K562 (cell line): ENCODE measurements at places on chromosomes 16 and 17. TPM values are rescaled to one million over a fixed set of nuclear protein-coding genes. Genes with fewer than 3 reads are reported as not detected.

The SLFN14 gene
- polyA plus RNA-seq: 2.6 and 3.1 TPM in 2 replicates

The LGALS9B gene
- not detected in 2 replicates for polyA plus RNA-seq

The FNDC8 gene
- polyA plus RNA-seq: not detected in 2 replicates

The SLC16A6 gene
- polyA plus RNA-seq: 0.07 and 0.15 TPM in 2 replicates

The PSMC3IP gene
- 64.0 and 65.6 TPM in 2 replicates for polyA plus RNA-seq

The CNGB1 gene
- polyA plus RNA-seq: not detected in 2 replicates

The INCA1 gene
- not detected in 2 replicates for polyA plus RNA-seq

The GAS7 gene
- not detected in 2 replicates for polyA plus RNA-seq

DNA sequence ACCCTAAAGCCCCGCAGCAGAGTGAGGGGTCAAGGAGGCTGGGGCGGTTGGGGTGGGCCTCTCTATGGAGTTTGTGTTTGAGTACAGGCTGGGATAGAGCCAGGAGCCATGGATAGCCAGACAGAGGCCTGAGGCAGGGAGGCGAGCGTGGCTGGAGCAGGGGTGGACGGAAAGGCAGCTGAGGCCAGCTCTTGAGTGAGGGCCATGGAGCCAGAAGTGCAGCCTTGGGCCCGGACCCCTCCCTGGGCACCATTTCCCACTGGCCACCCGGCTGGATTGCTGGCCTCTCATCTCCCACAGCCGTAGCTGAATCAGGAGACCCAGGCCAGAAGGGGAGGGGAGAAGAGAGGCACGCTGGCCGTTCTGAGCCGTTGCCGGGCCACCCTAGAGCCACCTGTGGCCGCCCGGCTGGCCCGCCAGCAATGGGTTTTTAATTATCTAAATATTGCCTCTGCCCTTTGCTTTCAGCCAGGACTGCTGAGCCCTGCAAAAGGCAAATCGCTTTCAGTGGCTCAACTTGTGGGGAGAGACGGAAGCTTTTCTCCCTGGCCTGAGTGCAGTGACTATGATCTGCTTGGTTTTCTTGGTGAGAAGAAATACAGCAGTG is 75.2 kb upstream of the GSE1 start:
- H3K4me3 ChIP-seq: no peak overlapping the region
- H3K27me3 ChIP-seq: no peaks in the 10 kb centered on the region
- no peak overlapping the region for H3K27ac ChIP-seq
- H3K36me3 ChIP-seq: peaks cover 15% of the 10 kb centered on the region; the same call in 2 of the 3 replicates
- no peak for DNase-seq
- peaks cover 71% of the 10 kb centered on the region for H3K4me1 ChIP-seq

DNA sequence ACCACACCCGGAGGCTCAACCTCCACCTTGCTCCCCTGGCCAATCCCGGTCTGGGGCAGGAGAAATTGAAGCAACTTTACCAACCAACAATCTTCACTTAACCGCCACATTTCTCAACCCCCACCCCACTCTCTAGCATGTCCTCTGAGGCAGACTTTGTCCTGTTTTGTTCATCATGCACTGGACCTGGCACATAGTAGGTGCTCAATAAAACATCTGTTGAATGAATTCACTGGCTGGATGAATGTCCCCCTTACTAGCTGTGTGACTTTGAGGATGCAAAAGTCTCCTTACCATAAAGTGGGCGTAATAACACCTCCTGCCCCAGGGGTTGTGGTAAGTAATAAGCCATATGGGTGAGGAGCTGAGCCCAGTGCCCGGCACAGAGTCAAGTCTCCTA is 5.8 kb downstream of the SPPL2C start:
- DNase-seq: no peak
- no peaks in the 10 kb centered on the region for H3K36me3 ChIP-seq
- H3K4me1 ChIP-seq: no peaks in the 10 kb centered on the region; the same call in 2 of the 3 replicates
- H3K4me3 ChIP-seq: no peak overlapping the region
- no peak overlapping the region for H3K27ac ChIP-seq

DNA sequence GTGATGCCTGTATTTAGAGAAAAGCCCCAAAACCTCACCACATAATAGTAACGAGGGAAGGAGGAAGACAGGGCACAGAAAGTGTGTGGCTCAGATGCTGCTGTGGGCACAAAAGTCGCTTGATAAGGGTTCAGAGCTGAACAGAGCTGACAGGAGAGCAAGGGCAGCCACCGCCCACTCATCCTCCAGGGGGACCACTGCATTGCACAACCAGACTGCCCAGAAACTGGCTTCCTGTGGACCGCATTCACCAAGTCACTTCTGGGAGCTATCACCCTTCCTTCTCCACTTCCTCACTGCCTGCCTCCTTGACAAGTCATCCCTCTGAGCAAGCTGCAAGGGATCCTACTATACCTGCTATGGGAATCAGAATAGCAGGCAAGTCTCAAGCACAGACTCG is 512.4 kb upstream of the CDH11 start:
- H3K27me3 ChIP-seq: no peaks in the 10 kb centered on the region
- H3K36me3 ChIP-seq: no peaks in the 10 kb centered on the region
- DNase-seq: no peak
- no peaks in the 10 kb centered on the region for H3K4me1 ChIP-seq
- H3K27ac ChIP-seq: no peak overlapping the region
- no peak overlapping the region for H3K4me3 ChIP-seq

- H3K27me3 ChIP-seq: no peaks in the 10 kb centered on the region
- H3K36me3 ChIP-seq: no peaks in the 10 kb centered on the region; the same call in 2 of the 3 replicates
- H3K4me3 ChIP-seq: no peak overlapping the region
- peak overlapping the region; percentile 89 for H3K27ac ChIP-seq
- DNase-seq: no peak
Measured at GRCh38 chr16:71493213-71493612, 4.1 kb upstream of the ZNF19 start.

DNA sequence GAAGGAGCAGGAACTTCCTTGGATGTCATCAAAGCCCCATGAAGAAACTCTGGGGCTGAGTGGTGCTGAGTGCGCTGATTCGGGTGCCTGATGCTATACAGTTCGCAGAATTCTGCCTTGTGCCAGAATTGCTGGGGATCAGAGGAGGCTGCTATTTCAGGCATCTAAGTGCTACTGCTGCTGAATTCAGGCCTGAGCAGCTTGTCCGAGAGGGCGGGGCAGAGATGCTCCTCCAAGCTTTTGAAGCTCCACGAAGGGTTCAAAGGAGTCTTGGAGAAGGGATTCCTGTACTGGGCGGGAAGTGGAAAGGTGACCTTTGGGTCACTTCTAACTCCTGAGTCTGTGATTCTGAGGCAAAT is 227.8 kb downstream of the CCDC182 start:
- no peak overlapping the region for H3K4me3 ChIP-seq
- no peak overlapping the region for H3K27ac ChIP-seq
- peaks cover 5% of the 10 kb centered on the region; the same call in 1 of the 2 replicates for H3K4me1 ChIP-seq
- H3K27me3 ChIP-seq: no peaks in the 10 kb centered on the region
- no peaks in the 10 kb centered on the region for H3K36me3 ChIP-seq

DNA sequence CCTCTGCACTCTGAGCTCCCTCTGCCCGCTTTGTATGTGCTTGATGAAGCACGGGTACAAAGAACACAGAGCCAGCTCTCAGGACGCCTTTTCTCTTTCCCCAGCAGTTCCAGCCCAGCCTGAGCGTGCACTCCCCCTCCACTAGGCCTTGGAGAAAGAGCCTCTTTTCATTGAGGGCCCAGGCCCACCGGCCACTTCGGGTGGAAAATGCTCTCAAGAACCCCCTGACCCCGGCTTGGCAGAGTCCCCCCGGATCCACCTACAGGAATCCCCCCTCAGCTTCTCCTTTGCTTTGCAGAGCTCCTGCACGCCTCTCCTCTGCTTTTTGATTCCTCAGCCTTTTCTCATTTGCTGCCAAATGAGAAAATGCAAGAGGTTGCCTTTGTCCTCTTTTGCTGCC is 30.2 kb downstream of the MRC2 start:
- peaks cover 10% of the 10 kb centered on the region; the same call in 1 of the 2 replicates for H3K27me3 ChIP-seq
- no peak overlapping the region for H3K4me3 ChIP-seq
- no peaks in the 10 kb centered on the region for H3K36me3 ChIP-seq
- DNase-seq: no peak
- no peak overlapping the region for H3K27ac ChIP-seq

DNA sequence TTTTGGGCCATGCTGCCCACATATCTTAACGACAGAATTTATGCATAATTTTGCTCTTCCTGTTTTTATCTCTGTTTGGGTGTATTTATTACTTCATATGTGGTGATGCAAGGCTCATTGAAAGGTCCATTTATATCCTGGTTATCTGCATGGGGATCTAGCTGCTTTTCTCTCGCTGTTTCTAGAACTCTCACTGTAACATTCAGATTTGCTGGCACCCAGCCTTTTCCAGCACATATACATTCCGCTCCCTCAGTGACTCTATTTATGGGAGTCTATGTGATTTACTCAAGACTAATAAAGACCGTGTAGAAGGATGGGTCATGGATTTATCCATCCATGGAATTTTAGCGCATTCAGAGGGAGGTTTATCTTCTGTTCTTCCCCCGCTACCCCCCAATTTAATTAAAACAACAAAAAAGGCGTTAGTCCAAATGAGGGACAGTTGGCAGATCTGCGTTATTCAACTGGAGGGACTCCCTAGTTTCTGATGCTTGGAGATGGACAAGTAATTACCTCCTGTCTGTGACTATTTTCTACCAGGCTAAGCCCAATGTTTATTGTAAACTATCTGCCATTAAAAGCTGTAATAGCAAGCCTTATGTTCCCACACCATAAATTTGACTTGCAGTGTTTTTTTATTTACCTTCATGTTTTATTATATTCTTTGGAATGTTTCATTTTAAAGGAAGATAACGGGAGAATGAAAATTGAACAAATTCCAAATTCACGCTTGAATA is 19.8 kb upstream of the MARCHF10 start:
- H3K27me3 ChIP-seq: peaks cover 17% of the 10 kb centered on the region
- no peak overlapping the region for H3K27ac ChIP-seq
- no peaks in the 10 kb centered on the region for H3K36me3 ChIP-seq

- H3K27me3 ChIP-seq: no peaks in the 10 kb centered on the region
- peaks cover 23% of the 10 kb centered on the region for H3K36me3 ChIP-seq
- H3K27ac ChIP-seq: no peak overlapping the region
- DNase-seq: no peak
- no peak overlapping the region for H3K4me3 ChIP-seq
- no peaks in the 10 kb centered on the region for H3K4me1 ChIP-seq
Measured at GRCh38 chr16:48318630-48319029, 66.6 kb downstream of the SIAH1 start.

GRCh38 chr16:85867189-85867588 is 31.8 kb upstream of the IRF8 start:
- no peak overlapping the region for H3K4me3 ChIP-seq
- H3K36me3 ChIP-seq: no peaks in the 10 kb centered on the region
- peaks cover 6% of the 10 kb centered on the region; the same call in 2 of the 3 replicates for H3K27me3 ChIP-seq
- DNase-seq: no peak

- no peaks in the 10 kb centered on the region; the same call in 1 of the 2 replicates for H3K27me3 ChIP-seq
- H3K36me3 ChIP-seq: no peaks in the 10 kb centered on the region
- no peaks in the 10 kb centered on the region for H3K4me1 ChIP-seq
Measured at GRCh38 chr17:46003907-46004748, 5.1 kb downstream of the STH start.

- no peak overlapping the region for H3K27ac ChIP-seq
- no peak for DNase-seq
- no peaks in the 10 kb centered on the region for H3K36me3 ChIP-seq
- 0 out of 3 replicates have a peak, but pooled peaks cover 2% of the 10 kb centered on the region for H3K27me3 ChIP-seq
Measured at GRCh38 chr16:82192665-82193064, 22.6 kb upstream of the MPHOSPH6 start.

- H3K27me3 ChIP-seq: no peaks in the 10 kb centered on the region; the same call in none of the 2 replicates
- H3K4me3 ChIP-seq: no peak overlapping the region
- DNase-seq: no peak
- H3K27ac ChIP-seq: no peak overlapping the region
Measured at GRCh38 chr17:14451729-14452191, 150.9 kb downstream of the HS3ST3B1 start.

- H3K27me3 ChIP-seq: no peaks in the 10 kb centered on the region
- no peak overlapping the region for H3K4me3 ChIP-seq
- DNase-seq: no peak
- H3K36me3 ChIP-seq: peaks cover 36% of the 10 kb centered on the region; the same call in 2 of the 3 replicates
Measured at GRCh38 chr17:59859444-59860025, 33.2 kb downstream of the TUBD1 start.

DNA sequence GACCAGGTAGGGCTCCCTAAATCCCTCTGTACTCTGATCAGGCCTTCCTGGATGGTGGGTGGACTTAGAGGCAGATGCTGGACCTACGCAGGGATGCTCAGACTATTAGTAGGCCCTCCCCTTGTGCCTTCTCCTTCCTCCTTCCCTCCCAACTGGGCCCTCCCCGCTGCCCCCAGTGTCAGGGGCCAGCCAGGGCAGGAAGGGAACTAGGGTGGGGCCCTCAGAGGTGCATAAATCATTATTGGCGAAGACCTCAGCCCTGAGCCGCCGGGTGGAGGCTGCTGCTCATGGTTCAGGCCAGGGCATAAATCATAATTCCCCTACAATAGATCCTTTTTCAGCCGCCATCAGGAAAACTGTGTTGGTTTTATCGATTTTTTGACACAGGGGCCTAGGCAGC is 81.4 kb downstream of the MRM1 start:
- no peaks in the 10 kb centered on the region for H3K4me1 ChIP-seq
- H3K4me3 ChIP-seq: no peak overlapping the region
- peak; percentile 27 for DNase-seq
- H3K27ac ChIP-seq: no peak overlapping the region
- peaks cover 42% of the 10 kb centered on the region for H3K27me3 ChIP-seq

- no peaks in the 10 kb centered on the region for H3K4me1 ChIP-seq
- H3K36me3 ChIP-seq: peaks cover 90% of the 10 kb centered on the region
- DNase-seq: no peak
- no peak overlapping the region for H3K27ac ChIP-seq
Measured at GRCh38 chr16:1639282-1639681, 27.1 kb downstream of the CRAMP1 start.

DNA sequence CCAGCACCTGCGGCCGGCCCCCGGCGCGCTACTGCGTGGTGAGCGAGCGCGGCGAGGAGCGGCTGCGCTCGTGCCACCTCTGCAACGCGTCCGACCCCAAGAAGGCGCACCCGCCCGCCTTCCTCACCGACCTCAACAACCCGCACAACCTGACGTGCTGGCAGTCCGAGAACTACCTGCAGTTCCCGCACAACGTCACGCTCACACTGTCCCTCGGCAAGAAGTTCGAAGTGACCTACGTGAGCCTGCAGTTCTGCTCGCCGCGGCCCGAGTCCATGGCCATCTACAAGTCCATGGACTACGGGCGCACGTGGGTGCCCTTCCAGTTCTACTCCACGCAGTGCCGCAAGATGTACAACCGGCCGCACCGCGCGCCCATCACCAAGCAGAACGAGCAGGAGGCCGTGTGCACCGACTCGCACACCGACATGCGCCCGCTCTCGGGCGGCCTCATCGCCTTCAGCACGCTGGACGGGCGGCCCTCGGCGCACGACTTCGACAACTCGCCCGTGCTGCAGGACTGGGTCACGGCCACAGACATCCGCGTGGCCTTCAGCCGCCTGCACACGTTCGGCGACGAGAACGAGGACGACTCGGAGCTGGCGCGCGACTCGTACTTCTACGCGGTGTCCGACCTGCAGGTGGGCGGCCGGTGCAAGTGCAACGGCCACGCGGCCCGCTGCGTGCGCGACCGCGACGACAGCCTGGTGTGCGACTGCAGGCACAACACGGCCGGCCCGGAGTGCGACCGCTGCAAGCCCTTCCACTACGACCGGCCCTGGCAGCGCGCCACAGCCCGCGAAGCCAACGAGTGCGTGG is 1.5 kb downstream of the NTN1 start:
- H3K27ac ChIP-seq: no peak overlapping the region
- H3K36me3 ChIP-seq: no peaks in the 10 kb centered on the region
- no peak for DNase-seq

GRCh38 chr17:59356543-59357218 is 25.2 kb downstream of the YPEL2 start:
- H3K27ac ChIP-seq: no peak overlapping the region
- no peaks in the 10 kb centered on the region for H3K36me3 ChIP-seq
- no peak overlapping the region for H3K4me3 ChIP-seq
- no peak for DNase-seq
- H3K27me3 ChIP-seq: peaks cover 30% of the 10 kb centered on the region

GRCh38 chr17:57459286-57459915 is 203.1 kb downstream of the MSI2 start:
- H3K4me1 ChIP-seq: peaks cover 24% of the 10 kb centered on the region
- H3K4me3 ChIP-seq: no peak overlapping the region
- no peaks in the 10 kb centered on the region for H3K27me3 ChIP-seq
- H3K27ac ChIP-seq: peak overlapping the region; percentile 68
- peak; percentile 81 for DNase-seq
